ENCODE measurements at places on chromosomes 1 and 21. TPM values are rescaled to one million over a fixed set of nuclear protein-coding genes. Genes with fewer than 3 reads are reported as not detected.

DNA sequence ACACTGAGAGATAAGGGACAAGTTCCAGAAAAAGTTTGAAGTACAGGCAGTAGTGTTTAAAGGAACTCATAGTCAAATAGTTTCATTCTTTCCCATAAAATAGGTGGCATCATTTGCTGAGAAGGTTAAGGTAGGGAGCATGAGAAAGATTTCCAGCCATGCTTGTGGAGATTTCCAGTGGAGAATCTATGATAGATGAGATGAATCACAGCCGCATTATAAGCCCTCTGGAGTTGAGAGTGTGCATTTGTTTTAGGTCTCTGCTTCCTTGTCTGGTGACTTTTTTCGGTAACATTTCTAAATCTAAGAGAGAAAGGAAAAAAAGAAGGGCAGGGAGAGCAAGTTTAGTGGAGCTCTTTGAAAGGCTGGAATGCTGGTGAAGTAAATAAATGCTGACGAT lies 108.7 kb downstream of the DISP1 start:
- no peak overlapping the region for H3K4me3 ChIP-seq
- H3K36me3 ChIP-seq, result no peaks in the 10 kb centered on the region
- no peak overlapping the region for H3K27ac ChIP-seq

Gene TMEM125
- polyA plus RNA-seq, result 0.21 TPM

GRCh38 chr21:39051588-39051949 lies 131.7 kb downstream of the PSMG1 start:
- no peaks in the 10 kb centered on the region for H3K27me3 ChIP-seq
- no peak for DNase-seq
- H3K4me1 ChIP-seq, result no peaks in the 10 kb centered on the region
- H3K4me3 ChIP-seq, result no peak overlapping the region

- peak overlapping the region; percentile 70 for H3K4me3 ChIP-seq
- peak overlapping the region; percentile 32 for H3K27ac ChIP-seq
- no peaks in the 10 kb centered on the region for H3K36me3 ChIP-seq
Measured at GRCh38 chr1:147600119-147601111, 59.1 kb downstream of the BCL9 start.

Gene TSPEAR
- 0.01 TPM for polyA plus RNA-seq

Gene ERRFI1
- 68.6 TPM for polyA plus RNA-seq

All from liver (tissue), 10 donors.